Sigmoid colon (tissue), 7 donors: ENCODE measurements at places on chromosomes 1 and 21. TPM values are rescaled to one million over a fixed set of nuclear protein-coding genes. Genes with fewer than 3 reads are reported as not detected.

Gene PRRC2C
- polyA plus RNA-seq = 52.6 TPM

Gene CYP4X1
- 0.60 TPM for polyA plus RNA-seq

GRCh38 chr1:57440096-57440495, 16.2 kb upstream of the DAB1 start:
- no peak for DNase-seq
- H3K4me3 ChIP-seq = no peak overlapping the region
- no peaks in the 10 kb centered on the region for H3K36me3 ChIP-seq
- H3K4me1 ChIP-seq = no peaks in the 10 kb centered on the region

DNA sequence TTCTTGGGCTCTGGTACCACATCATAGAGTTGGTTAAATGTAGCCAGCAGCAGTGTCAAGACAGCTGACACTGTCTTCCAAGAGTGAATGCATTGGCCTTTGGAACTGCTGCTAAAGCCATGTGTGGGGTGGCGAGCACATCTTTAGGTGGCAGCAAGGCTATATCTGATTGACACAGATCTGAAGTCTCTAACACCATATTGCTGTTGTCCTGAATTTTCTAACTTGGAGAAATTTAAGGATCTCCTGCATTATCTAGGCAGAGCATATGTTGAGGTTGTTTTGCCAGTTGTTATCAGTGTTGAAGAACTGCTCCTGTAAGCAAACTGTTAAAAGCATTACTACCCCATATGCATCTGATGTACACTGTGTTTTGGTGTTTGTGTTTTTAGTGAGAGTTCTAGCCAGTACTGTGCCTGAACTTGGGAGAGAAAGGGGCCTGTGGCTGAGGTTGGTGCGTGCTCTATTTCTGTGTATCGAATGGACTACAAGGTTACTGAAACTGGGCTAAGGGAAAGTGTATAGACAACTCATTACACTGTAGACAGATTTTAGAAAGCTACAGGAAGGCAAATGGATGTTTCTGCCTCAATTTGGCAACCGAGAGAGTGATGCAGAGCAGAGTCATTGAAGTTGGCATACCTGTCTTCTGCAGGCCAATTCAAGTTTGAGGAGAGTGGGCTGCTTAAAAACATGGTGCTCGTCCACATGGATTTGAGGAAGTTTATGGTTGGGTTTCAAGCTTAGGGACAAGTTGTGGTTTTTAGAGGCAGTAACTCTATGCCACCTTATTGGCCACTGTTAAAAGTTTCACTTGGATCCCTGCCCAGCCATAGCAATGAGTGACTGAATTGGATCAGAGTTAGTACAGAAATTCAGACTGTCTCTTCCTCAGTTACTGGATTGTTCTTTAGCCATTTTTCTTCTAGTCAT, 16.9 kb downstream of the DYRK3 start:
- no peaks in the 10 kb centered on the region for H3K4me1 ChIP-seq
- no peak overlapping the region for H3K4me3 ChIP-seq
- no peak for DNase-seq
- no peaks in the 10 kb centered on the region for H3K27me3 ChIP-seq
- no peak overlapping the region for H3K27ac ChIP-seq

DNA sequence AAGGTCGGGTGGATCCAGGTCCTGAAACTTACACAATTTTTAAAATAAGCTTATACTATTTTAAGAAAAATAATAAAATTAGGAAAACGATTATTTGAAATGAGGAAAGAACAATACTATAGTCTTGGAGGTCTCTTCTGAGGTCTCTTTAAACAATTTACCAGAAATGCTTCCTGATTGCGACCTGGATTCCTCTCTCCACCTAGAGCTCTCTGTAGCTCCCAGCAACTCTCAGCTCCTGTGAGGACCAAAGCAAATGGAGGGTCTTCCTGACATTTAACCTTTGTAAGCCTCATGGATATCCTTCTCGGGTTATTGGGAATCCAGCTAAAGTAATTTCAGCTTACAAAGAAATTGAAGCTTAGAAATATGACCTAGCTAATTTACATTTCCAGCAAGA, 886 bp downstream of the BTBD8 start:
- no peaks in the 10 kb centered on the region for H3K27me3 ChIP-seq
- H3K27ac ChIP-seq = peak overlapping the region; percentile 77
- peak overlapping the region; percentile 70 for H3K4me3 ChIP-seq
- H3K4me1 ChIP-seq = peaks cover 5% of the 10 kb centered on the region
- H3K36me3 ChIP-seq = no peaks in the 10 kb centered on the region

GRCh38 chr21:36504067-36505058, 24.4 kb upstream of the CLDN14 start:
- H3K4me1 ChIP-seq = no peaks in the 10 kb centered on the region
- no peak overlapping the region for H3K27ac ChIP-seq
- H3K27me3 ChIP-seq = no peaks in the 10 kb centered on the region
- no peak overlapping the region for H3K4me3 ChIP-seq

DNA sequence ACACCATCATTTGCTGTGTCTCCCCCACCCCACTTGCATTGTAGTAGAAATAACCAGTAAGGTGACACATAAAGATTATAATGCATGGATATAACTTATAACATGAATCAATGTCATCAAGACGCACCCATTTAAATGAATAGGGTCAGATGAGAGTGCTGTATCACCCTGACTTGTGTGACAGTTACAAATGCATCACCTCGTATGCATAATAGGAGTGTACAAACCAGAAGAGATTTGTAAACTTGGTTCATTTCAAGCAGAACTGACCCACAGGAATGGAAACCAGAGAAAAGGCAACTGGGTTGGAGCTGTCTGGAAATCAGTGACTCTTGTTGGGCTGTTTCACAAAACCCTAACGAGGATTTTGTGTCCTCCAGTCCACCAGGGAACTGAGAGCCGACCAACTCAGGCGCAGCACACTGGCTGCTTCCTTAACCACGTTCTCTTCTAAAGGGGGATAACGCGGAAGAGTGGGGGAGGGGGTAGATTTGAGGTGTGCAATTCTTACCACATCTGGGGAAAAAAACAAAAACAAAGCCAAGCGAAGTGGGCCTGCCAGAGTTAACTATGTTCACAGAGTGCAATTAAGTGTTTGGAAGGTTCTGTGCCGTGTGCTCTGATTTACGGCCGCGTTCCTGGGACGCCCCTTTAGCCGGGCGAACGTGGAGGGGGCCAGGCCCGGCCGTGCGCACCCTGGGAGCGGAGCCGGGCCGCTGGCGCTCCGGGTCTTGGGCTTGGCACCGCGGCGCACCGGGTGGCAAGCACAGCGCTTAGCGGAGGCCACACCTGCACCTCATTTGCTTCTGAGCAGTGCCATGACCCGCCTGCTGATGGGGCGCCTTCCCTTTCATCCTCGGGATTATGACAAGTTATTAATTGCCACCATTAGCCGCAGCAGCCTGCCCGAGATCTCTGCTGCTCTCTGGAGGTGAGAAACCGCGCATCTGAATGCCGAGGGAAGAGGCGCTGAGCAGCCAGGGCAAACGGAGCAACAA, 248.8 kb upstream of the FOXD3 start:
- no peaks in the 10 kb centered on the region for H3K36me3 ChIP-seq
- H3K4me3 ChIP-seq = peak overlapping the region; percentile 24
- H3K27ac ChIP-seq = no peak overlapping the region

DNA sequence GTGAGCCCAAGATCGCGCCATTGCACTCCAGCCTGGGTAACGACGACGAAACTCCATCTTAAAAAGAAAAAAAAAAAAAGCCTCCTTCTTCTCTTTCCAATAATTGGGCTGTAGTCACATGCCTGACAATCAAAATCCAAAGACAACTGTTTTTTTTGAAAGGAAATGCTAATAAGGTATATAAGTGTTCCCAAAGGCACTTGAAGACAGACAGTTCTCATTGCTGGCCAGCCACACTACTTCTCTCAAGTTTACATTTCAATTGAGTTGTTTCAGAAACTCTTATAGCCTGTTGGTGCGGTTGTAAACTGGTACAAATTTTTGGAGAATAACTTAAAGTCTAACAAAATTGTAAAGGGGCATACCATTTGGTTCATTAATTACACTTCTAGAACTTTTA, 23.3 kb downstream of the GATAD2B start:
- no peaks in the 10 kb centered on the region for H3K36me3 ChIP-seq
- peaks cover 13% of the 10 kb centered on the region for H3K4me1 ChIP-seq
- H3K27me3 ChIP-seq = no peaks in the 10 kb centered on the region
- H3K27ac ChIP-seq = no peak overlapping the region
- no peak for DNase-seq
- no peak overlapping the region for H3K4me3 ChIP-seq

DNA sequence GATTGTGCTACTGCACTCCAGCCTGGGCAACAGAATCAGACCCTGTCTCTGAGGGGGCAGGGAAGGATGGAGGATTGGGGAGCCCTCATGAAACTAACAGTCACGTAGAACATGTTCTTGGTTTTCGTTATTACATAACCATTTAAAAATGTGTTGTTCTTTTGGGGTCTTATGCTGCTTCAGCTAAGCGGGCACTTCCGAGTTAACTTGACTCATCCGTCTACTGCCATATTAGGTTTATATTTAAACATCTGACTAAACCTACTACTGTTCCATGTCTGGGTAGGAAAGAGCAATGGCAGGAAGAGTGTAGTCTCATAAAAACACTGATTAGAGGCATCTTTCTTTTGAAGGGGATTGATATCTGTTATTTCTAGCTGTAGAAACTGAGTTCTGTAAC, 59.5 kb upstream of the BMP8A start:
- no peaks in the 10 kb centered on the region for H3K27me3 ChIP-seq
- no peak overlapping the region for H3K4me3 ChIP-seq
- peaks cover 27% of the 10 kb centered on the region for H3K4me1 ChIP-seq

GRCh38 chr1:90407737-90408136, 309.4 kb downstream of the BARHL2 start:
- no peak for DNase-seq
- H3K27ac ChIP-seq = no peak overlapping the region
- H3K4me3 ChIP-seq = no peak overlapping the region
- no peaks in the 10 kb centered on the region for H3K4me1 ChIP-seq

- H3K27ac ChIP-seq = no peak overlapping the region
- H3K4me3 ChIP-seq = no peak overlapping the region
- no peaks in the 10 kb centered on the region for H3K36me3 ChIP-seq
- H3K27me3 ChIP-seq = peaks cover 69% of the 10 kb centered on the region
- H3K4me1 ChIP-seq = peaks cover 13% of the 10 kb centered on the region
- DNase-seq = no peak
Observed at GRCh38 chr1:110148961-110149360, 1.3 kb upstream of the SLC6A17 start.

- DNase-seq = no peak
- no peak overlapping the region for H3K4me3 ChIP-seq
- no peaks in the 10 kb centered on the region for H3K4me1 ChIP-seq
- H3K27me3 ChIP-seq = peaks cover 4% of the 10 kb centered on the region
- no peaks in the 10 kb centered on the region for H3K36me3 ChIP-seq
- H3K27ac ChIP-seq = no peak overlapping the region
Observed at GRCh38 chr1:119490925-119491324, 16.1 kb upstream of the HSD3B1 start.

GRCh38 chr1:215710036-215710898, 143.2 kb downstream of the KCTD3 start:
- H3K4me3 ChIP-seq = no peak overlapping the region
- H3K27me3 ChIP-seq = no peaks in the 10 kb centered on the region
- no peaks in the 10 kb centered on the region for H3K36me3 ChIP-seq
- no peaks in the 10 kb centered on the region for H3K4me1 ChIP-seq
- H3K27ac ChIP-seq = no peak overlapping the region

- DNase-seq = no peak
- H3K27ac ChIP-seq = no peak overlapping the region
- no peaks in the 10 kb centered on the region for H3K36me3 ChIP-seq
- no peaks in the 10 kb centered on the region for H3K4me1 ChIP-seq
- no peaks in the 10 kb centered on the region for H3K27me3 ChIP-seq
Observed at GRCh38 chr21:14763695-14764064, 217.6 kb upstream of the SAMSN1 start.

GRCh38 chr1:22064751-22065402, 12.4 kb downstream of the CDC42 start:
- no peak for DNase-seq
- H3K27ac ChIP-seq = no peak overlapping the region
- peaks cover 92% of the 10 kb centered on the region for H3K4me1 ChIP-seq
- no peak overlapping the region for H3K4me3 ChIP-seq
- no peaks in the 10 kb centered on the region for H3K27me3 ChIP-seq
- no peaks in the 10 kb centered on the region for H3K36me3 ChIP-seq

DNA sequence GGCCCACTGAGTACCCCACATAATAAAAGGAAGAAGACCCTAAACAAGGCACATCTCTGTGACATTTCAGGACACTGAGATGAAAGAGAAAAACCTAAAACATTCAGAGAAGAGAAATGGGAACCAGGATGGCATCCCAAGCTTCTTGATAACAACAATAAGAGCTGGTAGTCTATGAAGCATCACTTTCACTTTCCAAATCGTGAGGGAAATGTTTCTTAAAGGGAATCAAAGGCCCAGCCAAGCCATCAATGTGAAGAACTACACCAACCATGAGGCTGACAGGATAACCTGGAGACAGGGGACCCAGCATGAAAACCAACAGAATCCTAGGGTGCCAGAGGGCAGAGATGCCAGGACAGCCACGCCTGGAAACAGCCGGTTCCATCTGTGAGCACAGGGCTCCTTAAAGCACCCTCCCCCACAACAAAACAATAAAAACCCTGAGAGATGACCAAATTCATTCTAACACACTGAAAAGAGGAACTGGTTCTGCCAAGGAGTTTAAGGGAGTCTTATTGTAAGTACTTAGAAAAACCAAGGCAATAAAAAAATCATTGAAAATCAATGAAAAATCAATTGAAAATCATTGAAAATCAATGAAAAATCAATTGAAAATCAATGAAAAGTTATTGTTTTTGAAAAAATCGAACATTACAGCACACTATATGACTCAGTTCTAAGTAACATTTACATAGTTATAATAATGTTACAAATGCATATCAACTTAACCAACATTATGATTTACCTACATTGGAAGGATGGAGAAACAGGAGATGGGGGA, 141.5 kb upstream of the ERG start:
- no peak for DNase-seq
- H3K4me3 ChIP-seq = no peak overlapping the region
- H3K27ac ChIP-seq = no peak overlapping the region
- no peaks in the 10 kb centered on the region for H3K4me1 ChIP-seq
- no peaks in the 10 kb centered on the region for H3K36me3 ChIP-seq

- peaks cover 5% of the 10 kb centered on the region for H3K4me1 ChIP-seq
- no peak overlapping the region for H3K27ac ChIP-seq
- no peak for DNase-seq
- H3K36me3 ChIP-seq = no peaks in the 10 kb centered on the region
- H3K27me3 ChIP-seq = peaks cover 6% of the 10 kb centered on the region
Observed at GRCh38 chr1:70707214-70707613, 296.1 kb downstream of the CTH start.
